ENCODE measurements at places on chromosomes 13 and 19.

DNA sequence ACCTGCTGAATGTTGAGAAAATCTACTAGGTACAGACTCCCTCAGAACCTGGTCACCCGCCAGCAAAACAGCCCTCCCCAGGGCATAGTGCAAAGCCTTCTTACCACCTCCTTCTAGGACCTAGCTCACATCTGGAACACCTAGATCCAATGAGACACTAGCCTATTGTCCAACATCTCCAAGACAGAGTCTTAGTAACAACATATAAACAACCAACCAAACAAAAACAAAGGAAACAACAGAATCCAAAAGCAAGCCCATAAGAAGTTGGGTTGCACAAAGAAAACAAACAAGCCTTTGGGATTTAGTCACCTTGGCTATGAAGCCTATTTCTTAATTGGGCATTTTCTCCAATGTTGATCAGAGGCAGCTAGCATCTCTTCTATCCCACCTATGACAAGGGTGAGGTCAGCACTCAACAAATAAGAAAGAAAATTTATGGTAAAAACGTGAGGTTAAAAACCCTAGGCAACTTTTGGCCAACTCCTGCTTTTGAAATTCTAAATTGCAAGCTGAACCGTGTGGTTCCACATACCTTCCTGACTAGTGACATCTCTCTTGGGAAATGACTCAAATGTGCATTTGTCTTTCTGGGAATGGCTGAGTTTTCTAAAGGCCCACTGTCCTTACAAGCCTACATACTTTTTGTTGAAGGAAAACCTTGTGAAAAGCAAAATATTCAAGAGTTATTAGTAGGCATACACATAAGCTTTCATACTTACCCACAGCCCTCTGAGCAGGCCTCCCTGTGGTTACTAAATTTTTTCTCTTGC is 66.7 kb downstream of the FAM216B start:
- no peak for DNase-seq

- peak; percentile 30 for DNase-seq
Measured at GRCh38 chr13:94707400-94708021, 4.8 kb downstream of the SOX21 start.

DNA sequence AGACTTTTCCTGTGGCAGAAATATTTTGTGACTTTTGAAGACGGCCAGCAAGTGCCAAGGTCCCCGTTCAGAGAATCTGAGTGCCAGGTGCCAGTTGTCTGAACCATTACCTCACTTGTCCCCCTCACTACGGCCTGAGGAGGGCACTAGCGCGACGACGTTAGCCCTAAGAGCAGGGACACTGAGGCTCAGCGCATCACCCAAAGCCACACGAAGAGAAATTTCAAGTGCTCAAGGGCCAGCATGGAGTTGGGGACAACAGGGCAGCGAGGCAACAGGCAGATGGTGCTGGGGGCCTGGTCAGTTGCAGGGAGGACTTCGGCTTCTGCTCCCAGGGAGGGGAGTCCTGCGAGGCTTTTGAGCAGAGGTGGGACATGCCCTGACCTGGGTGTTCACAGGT is 9.5 kb upstream of the TYK2 start:
- DNase-seq: no peak

DNA sequence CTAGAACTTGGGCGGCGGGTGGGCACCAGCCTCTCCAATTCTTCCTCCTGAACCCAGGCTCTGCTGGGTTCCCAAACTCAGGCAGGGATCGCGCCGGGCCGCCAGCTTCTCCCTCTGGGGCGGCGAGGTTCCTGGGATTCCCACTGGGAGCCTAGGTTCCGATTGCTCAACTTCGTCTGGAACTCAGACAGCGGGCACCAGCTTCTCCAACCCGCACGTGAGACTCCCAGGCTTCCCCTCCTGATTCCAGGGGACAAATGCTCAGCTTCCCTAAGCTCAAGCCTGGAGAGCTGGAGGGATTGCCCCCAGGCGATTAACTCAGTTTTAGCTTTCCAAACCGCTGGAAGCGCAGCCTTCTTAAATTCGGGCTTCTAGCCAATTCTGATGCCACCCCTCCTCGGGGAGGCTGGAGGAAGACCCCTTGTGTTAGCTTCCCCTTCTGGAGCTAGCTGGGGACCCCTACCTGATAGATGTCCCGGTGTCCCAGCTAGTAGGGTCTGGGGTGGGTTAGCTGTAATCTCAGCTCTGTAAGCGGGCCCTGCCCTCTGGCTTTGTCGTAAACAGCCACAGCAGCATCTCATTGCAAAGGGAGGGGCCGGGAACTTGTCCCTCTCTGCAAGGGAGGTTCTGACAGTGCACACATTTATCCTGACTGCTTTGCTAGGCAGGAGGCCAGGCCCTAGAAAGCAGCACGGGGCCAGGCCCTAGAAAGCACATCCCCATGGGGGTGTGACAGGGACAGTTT is 671 bp downstream of the MCOLN1 start:
- no peak for DNase-seq

- no peak for DNase-seq
Measured at GRCh38 chr13:97802213-97802612, 151.3 kb upstream of the IPO5 start.

DNA sequence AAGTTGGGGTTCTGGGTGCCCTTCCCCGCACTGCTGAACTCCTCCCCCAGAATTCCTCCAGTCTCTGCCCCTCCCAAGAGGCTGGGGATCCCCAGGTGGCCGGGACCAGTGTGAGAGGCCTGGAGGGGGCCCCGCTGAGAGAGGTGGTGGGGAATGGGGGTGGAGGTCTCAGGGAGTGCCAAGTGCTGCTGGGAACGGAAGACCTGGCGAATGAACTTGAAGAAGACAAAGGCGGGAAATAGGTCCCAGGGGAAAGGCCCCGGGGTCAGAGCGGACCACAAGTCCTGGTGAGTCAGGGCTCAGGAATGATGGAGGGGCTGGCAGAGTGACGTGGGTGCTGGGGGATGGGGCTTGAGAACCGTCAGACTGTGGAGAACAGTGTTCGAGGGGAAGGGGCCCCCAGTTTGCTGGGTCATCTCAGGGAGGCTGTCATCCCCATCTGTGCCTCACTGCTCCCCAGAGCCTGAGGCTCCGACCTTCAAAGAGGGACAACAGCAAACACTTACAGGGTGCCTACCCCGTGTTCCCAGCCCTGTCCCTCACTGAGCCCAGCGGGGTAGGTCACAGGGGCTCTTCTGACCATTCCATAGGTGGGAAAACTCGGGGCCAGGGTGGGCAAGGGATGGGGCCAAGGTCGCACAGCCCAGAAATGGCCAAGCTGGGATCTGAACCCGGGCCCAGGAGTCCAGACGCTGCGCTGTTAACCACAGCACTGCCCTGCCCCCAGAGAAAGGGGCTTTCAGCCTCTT is 16.0 kb upstream of the SEMA6B start:
- no peak for DNase-seq

- DNase-seq: no peak
Measured at GRCh38 chr19:58227964-58228584, 640 bp upstream of the ZNF544 start.

DNA sequence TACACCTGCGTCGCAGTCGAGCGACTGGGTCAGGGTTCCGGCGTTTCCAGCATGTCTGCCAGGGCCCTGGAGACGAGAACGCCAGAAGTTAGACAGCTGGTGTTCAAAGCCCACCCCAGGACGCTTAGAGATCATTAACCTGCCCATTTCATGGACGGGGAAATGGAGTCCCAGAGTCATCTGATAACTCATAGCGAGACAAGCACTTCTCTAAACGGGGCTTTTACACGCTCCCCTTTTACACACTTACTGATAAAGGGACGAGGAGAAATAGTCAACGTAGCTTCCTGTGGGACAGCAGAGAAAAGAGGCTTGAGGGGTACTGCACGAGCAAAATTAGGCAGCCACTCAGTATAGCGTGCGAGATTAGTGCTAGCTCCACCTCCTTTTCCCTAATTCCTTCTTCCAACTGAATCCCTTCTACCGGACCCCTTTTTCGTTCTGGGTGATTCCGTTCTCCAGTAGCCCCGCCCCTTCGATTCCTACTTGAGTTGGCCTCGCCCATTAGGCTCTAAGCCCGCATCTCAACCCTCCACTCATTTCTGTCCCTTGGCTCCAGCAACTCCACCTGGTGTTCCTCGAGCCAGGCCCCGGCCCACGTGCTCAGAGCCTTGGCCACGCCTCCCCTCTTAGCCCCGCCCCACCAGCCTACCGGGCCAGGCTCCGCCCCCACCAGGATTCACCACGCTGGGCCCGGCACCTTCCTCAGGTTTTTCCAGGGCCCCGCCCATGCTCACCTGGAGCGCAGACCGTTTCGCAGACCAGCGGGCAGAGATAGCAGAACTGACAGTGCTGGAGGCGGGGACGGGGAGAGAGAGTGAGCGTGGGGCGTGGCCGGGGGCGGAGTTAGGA is 3.7 kb downstream of the HRC start:
- no peak for DNase-seq

GRCh38 chr19:48817585-48818124 is 6.8 kb upstream of the BCAT2 start:
- no peak for DNase-seq

GRCh38 chr13:99542788-99543406 is 41.6 kb downstream of the TM9SF2 start:
- peak; percentile 72 for DNase-seq

DNA sequence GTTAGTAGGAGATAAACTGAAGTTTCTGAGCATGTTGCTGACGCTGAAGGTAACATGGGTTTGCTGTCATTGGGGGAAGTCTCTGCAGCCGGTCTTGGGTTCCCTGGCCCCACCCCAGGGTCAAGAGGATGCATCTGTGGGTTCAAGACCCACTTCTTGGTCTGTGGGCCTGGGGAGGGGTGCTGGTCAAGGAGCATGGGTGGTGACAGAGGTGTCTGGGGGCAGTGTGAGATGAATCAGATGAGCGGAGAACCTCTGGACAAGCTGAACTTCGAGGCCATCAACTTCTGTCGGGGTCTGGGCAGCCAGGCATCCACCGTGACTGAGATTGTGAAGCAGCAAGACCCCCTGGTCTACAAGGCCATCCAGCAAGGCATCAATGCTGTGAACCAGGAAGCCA is 51.9 kb downstream of the ACSBG2 start:
- DNase-seq: no peak

- no peak for DNase-seq
Measured at GRCh38 chr13:31330236-31330635, 130.5 kb downstream of the B3GLCT start.

DNA sequence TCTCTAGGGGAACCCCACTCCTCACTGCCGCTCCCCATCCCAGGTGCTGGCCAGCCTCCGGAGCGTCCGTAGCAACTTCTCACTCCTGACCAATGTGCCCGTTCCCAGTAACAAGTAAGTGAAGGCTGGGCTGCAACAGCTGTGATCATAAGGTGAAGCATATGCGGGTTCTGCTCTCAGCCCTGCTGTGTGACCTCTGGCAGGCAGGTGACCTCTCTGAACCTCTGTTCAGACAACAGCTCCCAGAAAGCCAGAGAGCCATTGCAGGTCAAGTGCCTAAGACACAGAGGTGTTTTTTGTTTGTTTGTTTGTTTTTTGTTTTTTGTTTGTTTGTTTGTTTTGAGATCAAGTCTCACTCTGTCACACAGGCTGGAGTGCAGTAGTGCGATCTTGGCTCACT is 28.7 kb downstream of the PDE4A start:
- DNase-seq: no peak

GRCh38 chr19:1863328-1863637 is at the start of gene KLF16:
KLF16 (minus strand) TSS chr19:1863579; CDS start chr19:1863497, 82 bp downstream.
- DNase-seq: no peak

GRCh38 chr13:44764302-44764692 is 188.2 kb upstream of the TSC22D1 start:
- no peak for DNase-seq

DNA sequence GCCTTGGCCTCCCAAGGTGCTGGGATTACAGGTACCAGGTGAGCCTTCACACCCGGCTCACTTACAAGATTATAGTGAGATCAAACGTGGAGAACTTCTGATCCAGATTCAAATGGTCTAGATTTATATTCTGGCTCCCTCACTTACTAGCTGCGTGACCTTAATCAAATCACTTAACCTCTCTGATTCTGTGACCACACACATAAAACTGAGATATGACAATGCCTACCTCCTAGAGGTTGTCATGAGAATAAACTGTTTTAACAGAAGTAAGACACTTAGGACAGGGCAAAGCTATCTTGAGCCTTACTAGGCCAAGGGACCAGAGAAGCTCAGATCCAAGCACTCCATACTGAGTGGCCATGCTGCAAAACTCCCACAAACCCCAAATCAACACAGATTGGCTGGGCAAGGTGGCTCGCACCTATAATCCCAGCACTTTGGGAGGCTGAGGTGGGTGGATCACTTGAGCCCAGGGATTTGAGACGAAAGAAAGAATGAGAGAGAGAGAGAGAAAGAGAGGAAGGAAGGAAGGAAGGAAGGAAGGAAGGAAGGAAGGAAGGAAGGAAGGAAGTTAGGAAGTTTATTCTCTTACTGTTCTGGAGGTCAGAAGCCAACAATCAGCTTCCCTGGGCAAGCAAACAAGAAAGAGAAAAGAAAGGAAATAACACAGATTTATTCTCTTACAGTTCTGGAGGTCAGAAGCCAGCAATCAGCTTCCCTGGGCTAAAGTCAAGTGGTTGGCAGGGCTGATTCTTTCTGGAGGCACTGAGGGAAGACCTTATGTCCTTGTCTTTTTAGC is 46.1 kb upstream of the MAP3K10 start:
- no peak for DNase-seq

DNA sequence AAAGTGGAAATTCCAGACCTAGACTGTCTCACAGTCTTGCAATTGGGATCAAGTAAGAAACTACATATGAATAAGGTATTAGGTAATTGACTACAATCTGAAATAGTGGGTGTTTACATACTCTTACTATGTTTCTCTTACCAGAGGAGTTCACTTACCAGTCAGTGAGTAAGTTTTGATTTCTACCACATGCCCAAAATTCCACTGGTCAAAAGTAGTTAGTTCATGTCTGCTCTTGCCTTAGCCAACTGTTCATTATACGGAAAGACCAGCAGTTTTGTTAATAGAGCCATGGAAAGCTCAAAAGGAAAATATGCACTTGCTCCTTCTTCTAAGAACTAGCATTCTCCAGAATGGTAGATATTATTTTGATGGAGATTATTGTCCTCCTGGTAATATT is 490.8 kb downstream of the RFC3 start:
- no peak for DNase-seq

DNA sequence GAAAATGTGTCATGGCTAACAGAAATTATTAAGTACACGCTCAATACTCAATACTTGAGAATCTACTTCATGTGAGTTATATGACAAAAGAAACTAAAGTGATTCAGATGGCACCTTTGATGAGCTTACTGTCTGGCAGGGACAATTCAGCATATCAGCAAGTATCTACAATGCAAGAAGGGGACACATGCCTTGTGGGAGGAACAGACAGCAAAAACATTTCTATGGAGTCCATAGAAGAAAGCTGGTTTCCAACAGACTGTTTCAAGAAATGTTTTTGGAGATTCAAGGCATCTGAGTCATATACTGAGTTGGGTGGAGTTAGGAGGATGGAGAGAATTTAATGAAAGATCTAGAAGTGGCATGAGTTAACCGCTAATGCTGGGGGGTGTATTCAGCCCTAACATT is 54.7 kb downstream of the MBNL2 start:
- DNase-seq: no peak

DNA sequence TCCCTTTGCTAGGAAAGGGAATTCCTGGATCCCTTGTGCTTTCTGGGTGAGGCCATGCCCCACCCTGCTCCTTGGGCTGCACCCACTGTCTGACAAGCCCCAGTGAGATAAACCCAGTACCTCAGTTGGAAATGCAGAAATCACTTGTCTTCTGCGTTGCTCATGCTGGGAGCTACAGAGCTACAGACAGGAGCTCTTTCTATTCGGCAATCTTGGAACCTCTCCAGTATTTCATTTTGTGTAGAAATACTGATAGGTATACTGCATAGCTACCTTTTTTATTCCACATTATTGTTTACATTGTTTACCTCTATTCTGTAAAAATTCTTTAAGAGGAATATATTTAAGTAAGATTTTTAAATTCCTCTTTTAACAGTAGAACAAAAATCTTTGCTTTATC is 302.5 kb upstream of the SLITRK5 start:
- DNase-seq: no peak
